ENCODE measurements at places on chromosomes 5 and 9. TPM values are rescaled to one million over a fixed set of nuclear protein-coding genes. Genes with fewer than 3 reads are reported as not detected.

The LPCAT1 gene
- 231 TPM for total RNA-seq

The THOC3 gene
- total RNA-seq: 123 TPM

The RFESD gene
- 2.6 TPM for total RNA-seq

The PALM2AKAP2 gene
- 4.0 TPM for total RNA-seq

The IRGM gene
- total RNA-seq: 0.13 TPM

The C9orf72 gene
- total RNA-seq: 17.0 TPM

DNA sequence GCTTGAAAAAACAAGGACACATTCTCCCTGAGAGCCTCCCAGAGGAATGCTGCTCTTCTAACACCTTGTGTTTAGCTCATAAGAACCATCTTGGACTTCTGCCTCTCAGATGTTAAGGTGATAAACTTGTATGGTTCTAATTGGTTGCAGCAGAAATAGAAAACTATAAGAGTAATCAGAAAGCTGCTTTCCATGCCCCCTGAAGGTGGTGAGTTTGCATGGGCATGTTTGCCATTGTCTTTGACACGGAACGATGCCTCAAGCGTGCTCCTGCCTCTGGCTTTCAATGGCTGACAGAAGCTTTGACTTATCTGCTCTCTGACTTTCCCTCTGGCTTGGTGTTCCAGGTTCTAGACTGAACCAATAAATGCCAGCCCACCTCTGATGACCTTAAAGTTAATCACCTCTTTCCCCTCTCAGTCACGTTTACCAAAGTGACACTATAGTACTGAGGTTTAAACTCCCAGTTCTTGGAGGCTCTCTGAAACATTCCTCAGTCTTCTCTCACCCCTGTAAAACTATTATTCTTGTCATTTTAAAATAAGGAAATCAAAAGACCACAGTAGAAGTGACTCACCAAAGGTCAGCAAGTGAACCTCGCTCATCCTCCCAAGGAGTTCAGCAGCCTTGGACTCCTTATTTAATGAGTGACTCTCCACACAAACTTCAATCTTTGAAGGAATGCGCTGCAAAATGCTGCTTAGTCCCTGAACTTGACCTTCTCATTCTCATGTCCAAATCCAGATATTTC is 103.6 kb downstream of the PIK3R1 start:
- no peak for DNase-seq
- no peaks in the 10 kb centered on the region for H3K4me1 ChIP-seq
- no peaks in the 10 kb centered on the region for H3K27me3 ChIP-seq

DNA sequence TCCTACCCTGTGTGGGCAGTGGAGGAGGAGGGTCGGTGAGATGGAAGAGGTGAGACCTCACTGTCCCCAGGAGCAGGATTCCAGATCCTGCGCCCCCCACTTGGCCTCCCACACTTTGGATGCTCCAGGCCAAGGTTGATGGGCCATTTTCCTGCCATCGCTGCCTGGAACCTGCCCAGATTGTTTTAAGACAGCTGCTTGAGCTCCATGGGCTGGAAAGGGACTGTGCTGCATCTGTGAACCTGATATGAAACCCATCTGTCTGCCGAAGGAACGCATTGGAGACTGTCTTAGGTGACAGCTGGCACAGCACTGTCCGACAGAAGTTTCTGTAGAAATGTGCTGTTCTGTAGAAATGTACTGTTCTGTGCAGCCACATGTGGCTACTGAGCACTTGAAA is 72.7 kb upstream of the SLC25A48 start:
- no peak for DNase-seq
- H3K36me3 ChIP-seq: no peaks in the 10 kb centered on the region
- no peaks in the 10 kb centered on the region for H3K4me1 ChIP-seq
- H3K27ac ChIP-seq: no peak overlapping the region
